ENCODE measurements at places on chromosomes 7 and 10. TPM values are rescaled to one million over a fixed set of nuclear protein-coding genes. Genes with fewer than 3 reads are reported as not detected.

OGA gene
- 146 TPM for total RNA-seq

CTAGE4 gene
- 4.5 TPM for total RNA-seq

IRF5 gene
- total RNA-seq: 3.7 TPM

HABP2 gene
- total RNA-seq: not detected

H2BK1 gene
- total RNA-seq: 0.88 TPM

BTBD16 gene
- total RNA-seq: not detected

CCL24 gene
- not detected for total RNA-seq

SLC26A3 gene
- not detected for total RNA-seq

CALN1 gene
- not detected for total RNA-seq

CYP2C8 gene
- total RNA-seq: not detected

All from activated naive CD4-positive, alpha-beta T cell treated with anti-CD3 and anti-CD28 coated beads, Interleukin-2, amount 10 ng/mL, durations not matched to agents 5 hours and 36 hours (primary cell).